Kasumi-1 (cell line): ENCODE measurements at places on chromosomes 5 and 9.

DNA sequence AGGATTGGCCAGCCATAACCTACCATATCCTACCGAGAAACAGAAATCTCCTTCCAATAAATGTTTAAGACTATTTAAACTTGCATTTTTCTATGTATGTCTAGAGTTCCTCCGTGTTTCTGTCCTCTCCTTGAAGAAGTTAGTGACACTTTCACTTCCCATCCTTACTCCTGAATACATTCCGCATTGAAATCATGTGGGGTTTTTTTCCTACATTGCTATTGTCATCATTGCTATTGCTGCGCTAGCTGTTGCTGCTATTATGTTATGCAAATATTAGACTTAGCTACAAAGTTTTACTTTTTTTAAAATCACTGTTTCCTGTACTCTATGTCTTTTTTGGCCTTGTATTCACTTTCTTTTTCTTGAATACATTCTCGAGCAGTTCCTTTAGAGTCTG is 83.3 kb upstream of the NEK6 start:
- no peak for DNase-seq

DNA sequence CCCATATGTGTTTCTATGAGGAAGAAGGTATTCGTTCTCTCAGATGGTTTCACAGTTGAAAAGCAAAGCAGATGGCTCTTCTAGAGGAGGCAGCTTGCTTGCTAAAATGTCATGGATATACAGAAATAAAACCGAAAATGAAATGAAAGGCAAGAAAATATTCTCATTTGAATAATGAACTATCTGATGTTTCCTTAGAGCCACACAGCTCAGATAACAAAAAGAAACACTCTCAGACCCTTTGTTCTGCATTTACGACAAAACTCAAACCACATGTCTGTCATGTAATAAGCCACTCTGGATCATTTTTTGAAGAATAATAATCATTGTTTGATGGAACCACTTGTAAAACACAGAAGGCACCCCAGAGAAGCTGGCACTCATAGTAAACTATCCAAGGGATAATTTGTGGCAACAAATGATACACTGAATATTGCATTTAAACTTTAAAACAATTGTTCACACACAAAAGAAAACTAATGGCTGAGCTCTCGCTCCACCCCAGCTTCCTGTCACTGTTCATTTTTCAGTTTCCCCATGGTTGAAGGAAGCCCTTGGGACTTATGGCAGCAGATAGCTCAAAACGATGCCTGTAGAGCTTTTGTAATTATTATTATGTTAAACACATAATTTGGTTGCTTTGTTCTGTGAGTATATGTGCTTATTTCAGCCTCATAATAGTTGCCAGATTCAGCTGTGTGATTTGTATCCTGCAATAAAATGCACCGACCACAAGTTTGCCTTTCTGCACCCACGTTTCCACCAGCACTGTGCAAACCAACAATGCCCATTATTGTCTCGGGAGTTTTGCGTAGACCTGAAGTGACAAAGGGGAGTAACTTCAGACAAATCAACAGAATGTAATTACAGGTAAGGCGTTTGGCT is 256.0 kb downstream of the TMEM167A start:
- no peak for DNase-seq

- DNase-seq, result no peak
Measured at GRCh38 chr5:147648597-147648996, 133.9 kb downstream of the JAKMIP2 start.

DNA sequence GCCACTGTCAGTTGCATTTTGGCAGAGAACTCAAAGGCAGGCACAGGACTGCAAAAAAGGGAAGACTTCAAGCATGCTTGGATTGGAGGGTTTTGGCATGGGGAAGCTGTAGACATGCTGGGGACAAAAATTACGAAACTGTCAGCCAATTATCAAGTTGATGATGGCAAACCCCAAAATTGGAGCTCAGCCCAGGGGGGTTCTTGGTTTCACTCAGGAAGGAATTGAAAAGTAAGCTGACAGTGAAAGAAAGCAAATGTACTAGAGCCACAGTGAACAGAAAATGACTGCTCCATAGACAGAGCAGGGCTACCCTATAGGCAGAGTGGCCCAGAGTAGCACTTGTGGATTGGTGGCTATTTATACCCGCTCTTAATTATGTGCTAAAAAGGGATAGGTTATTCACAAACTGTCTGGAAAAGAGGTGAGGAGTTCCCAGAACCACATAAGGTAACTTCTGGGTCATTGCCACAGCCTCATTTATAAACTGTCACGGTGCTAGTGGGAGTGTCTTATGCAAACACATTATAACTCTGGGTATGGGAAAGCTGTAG is 14.6 kb upstream of the CFAP95 start:
- DNase-seq, result peak; percentile 66

DNA sequence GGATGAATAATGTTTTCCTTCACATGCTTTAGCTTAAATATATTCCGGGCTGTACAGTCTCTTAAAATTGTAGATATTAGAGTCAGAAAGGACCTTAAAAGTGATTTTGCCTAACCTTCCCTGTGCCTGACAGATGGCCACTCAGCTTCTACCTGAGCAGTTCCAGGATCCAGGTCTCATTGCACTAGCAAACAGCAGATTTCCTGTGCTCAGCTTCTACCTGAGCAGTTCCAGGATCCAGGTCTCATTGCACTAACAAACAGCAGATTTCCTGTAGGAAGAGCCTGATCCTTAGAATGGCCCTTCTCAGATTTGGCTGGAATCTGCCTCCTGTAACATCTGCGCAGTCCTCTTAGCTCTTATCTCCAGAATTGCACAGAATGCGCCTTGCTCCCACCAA is 219.8 kb downstream of the AOPEP start:
- DNase-seq, result no peak

- DNase-seq, result no peak
Measured at GRCh38 chr9:34097865-34098264, 28.6 kb downstream of the DCAF12 start.

- DNase-seq, result no peak
Measured at GRCh38 chr5:68467794-68468193, 252.2 kb downstream of the PIK3R1 start.

GRCh38 chr5:42940853-42941252 is 99.3 kb downstream of the ANXA2R start:
- no peak for DNase-seq

DNA sequence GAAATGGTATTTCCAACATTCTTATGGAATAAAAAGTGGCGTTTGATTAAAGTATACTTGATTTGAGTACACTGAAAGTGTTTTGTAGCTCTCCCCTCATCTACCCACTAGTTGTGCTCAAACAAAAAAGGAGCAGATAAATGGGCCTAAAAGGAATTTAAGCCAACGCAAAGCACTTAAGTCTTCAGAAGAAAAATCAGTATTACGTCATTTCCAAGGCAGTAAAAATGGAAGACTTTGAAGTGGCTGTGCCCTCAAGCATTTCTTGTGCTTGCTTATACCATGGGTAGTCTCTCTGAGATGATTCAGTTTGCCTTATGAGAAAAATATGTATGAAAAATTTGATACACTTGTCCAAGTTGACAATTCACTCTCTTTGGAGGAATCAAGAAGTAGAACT is 279.9 kb upstream of the CD180 start:
- no peak for DNase-seq
